ENCODE measurements at places on chromosomes 3 and 15.

- no peak for DNase-seq
These were observed 424.0 kb upstream of the PDZRN3 start for GRCh38 chr3:74048699-74049098.

- DNase-seq = no peak
These were observed 6.3 kb downstream of the STARD5 start for GRCh38 chr15:81317642-81318017.

GRCh38 chr3:135444058-135444457 lies 521.5 kb upstream of the PPP2R3A start:
- DNase-seq = no peak

GRCh38 chr3:115517457-115518050 lies 105.8 kb upstream of the GAP43 start:
- no peak for DNase-seq

- DNase-seq = no peak
These were observed 35.5 kb downstream of the MDFIC2 start for GRCh38 chr3:70276901-70277300.

DNA sequence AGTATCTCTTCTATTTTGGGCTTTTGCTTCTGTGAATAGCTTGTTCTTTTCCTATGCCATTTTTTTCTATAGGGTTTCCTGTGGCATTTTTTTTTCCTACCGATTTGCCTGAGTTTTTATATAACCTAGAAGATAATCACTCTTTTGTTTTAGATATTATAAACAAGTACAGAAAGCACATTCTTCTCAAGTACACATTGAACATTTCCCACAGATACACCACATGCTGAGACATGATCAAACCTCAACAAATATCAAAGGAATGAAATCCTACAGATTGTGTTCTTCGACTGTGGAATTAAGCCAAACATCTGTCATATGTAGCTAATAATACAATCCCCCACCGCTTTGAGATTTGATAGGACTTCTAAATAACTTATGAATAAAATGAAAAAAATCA lies 9.1 kb upstream of the FEM1B start:
- DNase-seq = no peak

- DNase-seq = no peak
These were observed 24.1 kb downstream of the SLC28A1 start for GRCh38 chr15:84908564-84908963.

DNA sequence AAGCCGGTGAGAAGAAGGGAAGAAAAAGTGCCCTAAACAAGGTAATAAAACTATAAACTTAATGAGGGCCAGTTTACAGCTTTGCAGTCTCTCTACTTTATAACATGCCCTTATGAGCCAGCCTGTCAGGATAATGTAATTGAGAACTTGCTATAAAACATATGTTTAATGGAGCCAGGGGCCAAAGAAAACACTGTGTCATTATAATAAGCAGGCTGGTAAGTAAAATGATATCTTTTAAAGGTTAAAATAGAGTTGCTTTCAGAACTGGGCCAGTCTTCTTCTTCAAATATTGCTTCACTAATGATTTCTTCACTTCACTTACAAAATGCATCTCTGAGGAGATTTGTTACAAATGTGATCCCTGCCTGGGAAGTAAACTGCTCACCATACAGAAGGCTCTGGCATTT lies 192.5 kb downstream of the SHOX2 start:
- DNase-seq = no peak

GRCh38 chr3:86175593-86176444 lies 815.1 kb downstream of the VGLL3 start:
- no peak for DNase-seq

DNA sequence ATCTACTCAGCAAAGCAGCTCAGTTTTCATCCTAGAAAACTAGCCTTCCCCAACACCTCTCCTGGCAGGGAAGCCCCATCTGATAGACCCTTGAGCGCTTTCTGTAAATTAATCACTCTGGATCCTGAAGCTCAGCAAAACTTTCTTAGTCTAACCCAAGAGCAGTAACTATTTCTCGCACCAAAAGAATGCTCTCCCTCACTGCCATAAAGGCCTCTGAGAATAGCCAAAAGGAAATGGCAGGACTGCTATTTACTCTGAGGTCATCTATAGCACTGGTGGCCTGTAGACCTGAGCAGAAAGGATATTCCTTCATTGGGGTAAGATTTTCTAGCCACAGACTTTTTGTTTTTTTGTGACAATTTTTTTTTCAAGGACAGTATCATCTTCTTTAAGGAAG lies 345.8 kb upstream of the ADAMTS9 start:
- DNase-seq = no peak

DNA sequence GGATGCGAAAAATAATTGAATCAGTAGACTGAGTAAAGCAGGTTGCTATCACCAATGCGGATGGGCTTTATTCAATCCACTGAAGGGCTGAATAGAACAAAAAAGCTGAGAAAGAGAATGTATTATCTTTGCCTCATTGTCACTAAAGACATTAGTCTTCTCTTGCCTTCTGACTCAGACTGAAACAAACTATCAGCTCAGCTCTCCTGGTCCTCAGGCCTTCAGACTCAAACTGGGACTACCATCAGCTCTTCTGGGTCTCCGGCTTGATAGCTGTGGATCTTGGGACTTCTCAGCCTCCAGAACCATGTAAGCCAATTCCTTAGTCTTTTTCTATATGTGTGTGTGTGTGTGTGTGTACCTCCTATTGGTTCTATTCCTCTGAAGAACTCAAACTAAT lies 12.6 kb downstream of the IFT57 start:
- no peak for DNase-seq

DNA sequence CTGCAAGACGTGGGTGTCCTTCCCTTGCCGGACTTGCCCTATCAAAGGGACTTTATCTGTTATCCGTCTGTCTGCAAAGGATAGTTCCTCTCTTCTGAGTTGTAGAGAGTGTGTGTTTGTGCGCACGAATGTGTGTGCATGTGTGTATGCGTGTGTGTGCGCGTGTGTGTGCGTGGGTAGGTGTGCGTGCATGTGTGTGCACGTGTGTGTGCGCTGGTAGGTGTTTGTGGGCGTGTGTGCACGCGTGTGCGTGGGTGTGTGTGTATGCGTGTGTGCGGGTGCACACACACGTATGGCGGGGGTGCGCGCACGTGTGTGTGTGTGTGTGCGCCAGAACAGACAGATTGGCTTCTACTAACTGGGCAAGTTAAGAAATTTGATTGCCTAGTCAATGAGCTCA lies 4.1 kb upstream of the BMF start:
- no peak for DNase-seq

DNA sequence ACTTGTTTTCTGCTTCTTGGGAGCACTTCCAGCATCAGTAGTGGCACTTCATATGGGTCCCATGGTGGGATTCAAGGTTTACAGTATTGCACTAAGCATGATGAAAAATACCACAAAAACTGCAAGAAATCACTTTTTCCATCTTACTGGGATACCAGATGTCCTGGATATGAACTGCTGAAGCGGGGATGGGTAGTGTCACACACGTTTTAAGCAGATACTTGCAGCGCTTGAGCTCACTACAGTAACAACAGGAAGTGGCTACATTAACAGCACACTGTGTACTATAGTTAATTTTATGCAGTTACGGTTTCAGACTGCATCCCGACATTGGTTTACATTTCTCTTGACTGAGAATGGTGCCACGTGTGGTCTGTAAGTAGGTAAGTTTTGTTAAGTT lies 3.5 kb upstream of the ISG20 start:
- no peak for DNase-seq

DNA sequence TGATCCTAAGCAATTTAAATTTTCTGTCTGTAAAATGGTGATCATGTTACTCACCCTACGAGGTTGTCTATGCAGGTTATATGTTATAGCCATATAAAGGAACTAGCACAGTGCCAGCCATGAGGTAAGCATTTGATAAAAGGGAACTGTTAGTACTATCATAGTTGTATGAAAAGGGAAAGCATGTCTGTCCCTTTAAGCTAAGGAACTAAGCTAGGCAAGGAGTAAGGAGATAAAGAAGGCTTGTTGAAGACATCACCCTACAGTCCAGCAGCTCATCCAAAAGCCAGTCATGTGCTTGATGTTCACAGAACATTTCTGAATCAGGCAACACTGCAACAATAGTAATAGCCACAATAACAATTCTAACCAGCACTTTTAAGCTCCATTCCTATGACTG lies 243.9 kb downstream of the ZBTB20 start:
- DNase-seq = no peak
